Activated T-cell treated with anti-CD3 and anti-CD28 coated beads for 48 hours (primary cell): ENCODE measurements at places on chromosomes 4 and X.

GRCh38 chr4:184684491-184685189 is 35.1 kb downstream of the PRIMPOL start:
- DNase-seq: no peak

DNA sequence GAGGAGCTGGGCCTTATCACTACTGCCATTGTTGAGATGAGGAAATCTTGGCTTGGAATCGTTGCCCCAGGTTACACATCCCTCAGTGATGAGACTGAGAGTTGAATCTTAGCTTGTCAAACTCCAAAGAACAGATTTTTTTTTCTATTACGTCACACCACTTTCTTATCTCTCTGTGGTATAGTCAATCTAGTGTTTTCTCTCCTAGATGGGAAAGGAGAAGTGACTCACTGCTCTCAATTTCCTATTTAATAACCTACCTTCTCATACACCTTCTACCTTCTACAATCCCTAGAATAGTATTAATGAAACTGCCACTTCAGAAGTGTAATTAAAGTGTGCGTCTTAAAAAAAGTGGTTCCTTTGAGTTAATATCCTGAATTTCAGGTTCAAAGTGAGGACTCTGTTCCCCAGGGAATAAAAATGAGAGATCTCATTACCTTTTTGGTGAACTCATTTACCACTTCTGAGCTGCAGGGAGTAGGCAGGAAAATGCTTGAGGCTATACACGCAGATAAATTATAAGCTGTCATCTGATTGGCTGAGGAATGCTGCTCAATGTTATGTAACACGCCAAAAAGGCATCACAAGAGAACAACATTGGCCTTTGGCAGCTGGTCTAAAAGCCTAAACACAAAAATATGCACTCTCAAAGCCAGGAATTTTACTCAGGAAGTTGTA is 59.3 kb downstream of the MAD2L1 start:
- DNase-seq: no peak

- no peak for DNase-seq
Observed at GRCh38 chrX:124938715-124939114, 381.0 kb upstream of the TEX13C start.

- DNase-seq: no peak
Observed at GRCh38 chr4:107818301-107818910, 6.3 kb upstream of the SGMS2 start.

- DNase-seq: no peak
Observed at GRCh38 chr4:78951862-78952472, 12.7 kb upstream of the PAQR3 start.

GRCh38 chrX:150163956-150164726 is 199.0 kb upstream of the MAMLD1 start:
- no peak for DNase-seq

DNA sequence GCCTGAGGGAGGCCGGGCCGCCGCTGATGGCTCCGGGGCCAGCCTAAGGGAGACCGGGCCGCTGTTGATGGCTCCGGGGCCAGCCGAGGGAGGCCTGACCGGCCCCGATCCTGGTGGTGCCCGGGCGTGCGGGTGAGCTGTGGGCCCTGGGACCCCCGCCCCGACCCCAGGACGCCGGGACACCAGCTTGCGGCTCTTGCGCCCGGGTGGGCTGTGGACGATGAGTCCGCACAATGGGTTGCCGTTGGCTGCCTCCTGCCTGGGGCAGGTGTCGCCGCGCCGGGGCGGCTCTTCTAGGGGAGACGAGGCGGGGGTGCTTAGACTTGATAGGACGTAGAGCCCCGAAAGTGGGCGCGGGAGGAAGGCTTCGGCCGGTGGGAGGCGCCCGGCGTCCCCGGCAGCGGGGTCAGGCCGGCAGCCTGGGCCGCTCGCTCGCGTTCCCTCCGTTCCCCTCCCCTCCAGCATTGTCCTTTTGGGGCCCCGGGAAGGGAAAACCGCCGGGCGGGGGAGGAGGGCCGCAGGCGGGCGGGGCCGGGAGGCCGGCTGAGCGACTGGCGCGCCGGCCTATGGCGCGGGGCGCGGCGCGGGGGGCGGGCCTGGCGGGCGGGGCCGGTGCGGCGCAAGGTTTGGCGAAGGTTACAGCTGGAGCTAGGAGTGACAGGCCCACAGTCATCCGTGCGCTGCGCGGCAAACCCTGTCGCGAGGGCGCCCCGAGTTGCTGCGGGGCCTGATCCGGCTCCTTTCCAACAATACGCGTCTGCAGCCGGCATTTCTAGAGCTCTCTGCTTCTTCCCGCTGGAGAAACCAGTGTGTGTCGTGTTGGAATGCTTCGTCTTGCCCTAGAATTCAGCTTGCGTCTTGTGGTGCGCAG is 819 bp downstream of the KIAA0232 start:
- DNase-seq: peak; percentile 94

DNA sequence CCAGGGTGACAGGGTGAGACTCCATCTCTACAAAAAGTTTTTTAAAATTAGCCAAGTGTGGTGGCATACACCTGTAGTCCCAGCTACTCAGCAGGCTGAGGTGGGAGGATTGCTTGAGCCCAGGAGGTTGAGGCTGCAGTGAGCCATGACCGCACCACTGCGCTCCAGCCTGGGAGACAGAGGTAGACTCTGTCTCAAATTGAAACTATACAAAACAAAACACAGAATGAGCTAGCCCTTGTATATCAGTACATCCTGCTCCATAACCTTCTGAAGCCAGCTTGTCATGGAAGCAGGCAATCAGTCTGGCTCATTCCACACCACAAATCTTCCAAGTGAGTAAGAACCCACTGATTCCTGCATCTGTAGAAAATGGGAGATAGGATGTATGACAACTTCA is 49.0 kb downstream of the CD99L2 start:
- DNase-seq: no peak

DNA sequence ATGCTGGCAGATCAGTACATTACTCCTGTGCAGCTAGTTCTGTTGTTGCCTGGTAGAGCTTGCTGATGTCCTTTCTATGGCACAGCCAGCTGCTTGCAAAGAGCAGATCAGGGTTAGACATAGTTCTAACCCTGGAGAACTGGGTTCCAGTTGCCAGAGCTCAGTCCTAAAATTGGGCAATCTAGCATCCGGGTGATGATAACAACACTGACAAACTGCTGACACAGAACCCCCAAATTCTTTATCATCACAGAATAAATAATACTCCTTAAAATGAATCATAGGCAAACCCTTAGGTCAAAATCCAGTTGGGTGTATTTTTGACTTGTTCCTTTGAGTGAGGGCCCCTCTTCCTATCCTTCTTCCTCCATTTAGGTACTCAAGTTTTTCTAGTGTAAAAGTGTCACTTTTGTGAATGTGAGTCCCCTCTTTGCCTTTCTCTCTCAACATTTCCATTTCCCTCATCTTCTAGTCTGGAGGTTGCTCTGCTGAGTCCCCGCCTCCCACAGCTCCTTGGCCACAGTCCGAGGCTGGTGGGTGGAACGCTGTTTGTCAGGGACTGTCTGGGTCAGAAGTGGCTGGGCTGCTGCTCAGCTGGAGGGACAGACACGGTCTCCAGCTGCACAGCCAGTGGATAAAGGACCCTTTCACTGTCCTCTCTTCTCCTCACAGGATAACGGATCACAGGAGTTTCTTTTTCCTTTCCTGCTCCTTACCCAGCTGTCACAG is 93.6 kb upstream of the RASGEF1B start:
- no peak for DNase-seq

DNA sequence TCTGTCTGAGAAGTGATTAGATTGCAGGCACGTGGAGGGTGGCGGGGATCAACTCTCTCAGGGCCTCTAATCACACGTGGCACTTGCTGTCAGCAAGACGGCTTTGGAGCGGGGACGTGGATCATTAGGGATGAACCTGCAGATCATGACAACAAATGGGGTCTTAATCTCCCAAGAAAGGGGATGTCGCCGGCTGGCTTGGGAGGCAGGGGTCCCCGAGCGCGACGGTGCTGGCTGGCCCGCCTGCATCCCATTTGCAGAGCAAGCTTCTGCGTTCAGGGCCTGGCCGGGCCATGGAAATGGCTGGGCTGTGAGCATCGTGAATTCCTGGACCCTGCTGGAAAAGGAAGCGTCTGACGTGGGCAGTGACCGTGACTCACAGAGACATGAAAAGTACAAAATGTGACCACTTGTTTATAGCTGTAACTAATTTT is 85.1 kb upstream of the SHOX start:
- no peak for DNase-seq

DNA sequence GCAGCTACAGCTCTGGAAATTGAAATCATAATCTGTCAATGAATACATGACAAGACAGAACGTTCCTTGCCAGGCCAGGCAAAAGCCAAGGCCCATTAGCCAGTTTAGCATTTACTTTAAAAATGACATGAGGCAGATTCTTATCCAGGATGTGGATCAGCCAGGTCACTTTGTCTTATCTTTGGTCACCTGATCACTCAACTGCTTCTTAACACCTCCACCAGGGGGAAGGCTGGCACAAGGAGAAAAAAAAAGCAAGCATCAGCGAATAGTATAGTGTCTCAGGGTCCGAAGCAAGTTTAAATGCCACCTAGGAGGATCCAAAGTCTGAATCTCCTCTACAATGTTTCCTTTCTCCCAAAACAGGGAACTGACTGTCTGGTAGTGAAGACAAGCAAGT is 18.8 kb downstream of the ATP1B4 start:
- no peak for DNase-seq

DNA sequence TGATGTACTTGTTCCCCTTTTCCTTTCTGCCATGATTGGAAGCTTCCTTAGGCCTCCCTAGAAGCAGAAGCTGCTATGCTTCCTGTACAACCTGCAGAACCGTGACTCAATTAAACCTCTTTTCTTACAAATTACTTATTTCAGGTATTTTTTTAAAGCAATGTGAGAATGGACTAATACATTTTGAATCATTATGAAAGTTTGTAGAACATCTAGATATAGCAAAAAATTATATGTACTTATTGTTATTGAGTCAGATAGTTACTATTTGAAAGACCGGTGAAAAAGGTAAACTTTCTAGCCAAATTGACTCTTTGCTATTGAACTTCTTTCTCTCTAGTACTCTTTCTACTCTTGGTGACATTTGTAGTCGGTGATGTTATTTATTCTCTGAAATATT is 777.3 kb upstream of the GALNTL6 start:
- no peak for DNase-seq

- no peak for DNase-seq
Observed at GRCh38 chr4:137454767-137455166, 77.5 kb downstream of the PCDH18 start.

DNA sequence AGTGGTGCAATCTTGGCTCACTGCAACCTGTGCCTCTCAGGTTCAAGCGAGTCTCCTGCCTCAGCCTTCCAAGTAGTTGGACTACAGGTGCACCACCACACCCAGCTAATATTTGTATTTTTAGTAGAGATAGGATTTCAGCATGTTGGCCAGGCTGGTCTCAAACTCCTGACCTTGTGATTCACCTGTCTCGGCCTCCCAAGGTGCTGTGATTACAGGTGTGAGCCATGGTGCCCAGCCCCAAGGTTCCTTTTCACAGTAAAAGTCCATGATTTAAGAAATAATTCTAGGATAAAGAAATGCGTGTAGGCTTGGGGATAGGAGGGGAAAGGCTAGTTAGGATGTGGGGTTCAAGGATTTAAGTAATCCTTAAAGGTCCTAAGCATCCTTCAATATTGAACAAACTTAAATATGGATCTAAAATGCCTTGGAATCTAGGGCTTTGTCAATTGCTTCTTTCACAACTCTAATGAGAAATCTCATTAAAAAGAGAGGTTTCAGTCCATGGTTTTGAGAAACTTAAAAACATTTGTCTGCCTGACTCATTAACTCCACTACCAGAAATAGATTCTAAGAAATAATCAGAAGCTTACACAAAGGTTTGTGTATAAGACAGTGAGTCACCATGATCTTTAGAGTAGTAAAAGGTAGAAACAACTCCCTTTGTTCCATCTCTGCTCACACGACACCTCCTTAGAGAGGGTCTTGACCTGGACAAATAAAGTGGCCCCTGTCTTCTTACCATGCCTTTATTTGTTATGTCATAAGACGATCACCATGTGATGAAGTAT is 203.2 kb downstream of the PTTG2 start:
- DNase-seq: no peak

DNA sequence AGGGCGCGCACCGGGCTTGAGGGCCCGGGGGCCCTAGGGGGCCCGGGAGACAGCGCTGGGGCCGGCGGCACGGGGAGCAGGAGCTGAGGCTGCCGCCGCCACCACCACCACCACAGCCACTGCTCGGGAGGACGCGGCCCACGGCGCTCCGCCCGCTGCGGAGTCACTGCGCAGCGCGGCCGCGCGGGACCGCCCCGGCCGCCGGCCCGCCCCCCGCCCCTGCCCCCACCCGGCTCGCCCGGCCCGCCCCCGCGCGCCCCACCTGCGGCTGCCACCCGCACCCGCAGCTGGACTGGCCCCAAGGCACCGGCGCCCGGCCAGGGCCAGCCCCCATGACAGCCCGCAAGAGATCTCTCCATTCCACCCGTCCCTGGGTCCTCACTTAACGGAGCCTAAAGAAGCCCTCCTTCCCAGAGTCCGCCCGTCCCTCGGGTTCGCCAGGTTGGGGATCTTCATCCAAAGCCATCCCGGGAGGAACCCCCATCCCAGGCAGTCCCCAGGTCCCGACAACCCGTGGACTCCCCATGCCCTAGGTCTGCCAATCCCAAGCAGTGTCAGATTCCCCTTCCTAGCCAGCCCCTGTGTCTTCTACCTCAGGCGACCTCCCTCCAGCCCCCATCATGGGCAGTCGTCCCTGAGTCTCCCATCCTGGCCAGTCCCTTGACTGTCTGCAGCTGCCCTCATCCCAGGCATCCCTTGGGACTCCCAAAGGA is 40.0 kb upstream of the IQSEC2 start:
- no peak for DNase-seq

DNA sequence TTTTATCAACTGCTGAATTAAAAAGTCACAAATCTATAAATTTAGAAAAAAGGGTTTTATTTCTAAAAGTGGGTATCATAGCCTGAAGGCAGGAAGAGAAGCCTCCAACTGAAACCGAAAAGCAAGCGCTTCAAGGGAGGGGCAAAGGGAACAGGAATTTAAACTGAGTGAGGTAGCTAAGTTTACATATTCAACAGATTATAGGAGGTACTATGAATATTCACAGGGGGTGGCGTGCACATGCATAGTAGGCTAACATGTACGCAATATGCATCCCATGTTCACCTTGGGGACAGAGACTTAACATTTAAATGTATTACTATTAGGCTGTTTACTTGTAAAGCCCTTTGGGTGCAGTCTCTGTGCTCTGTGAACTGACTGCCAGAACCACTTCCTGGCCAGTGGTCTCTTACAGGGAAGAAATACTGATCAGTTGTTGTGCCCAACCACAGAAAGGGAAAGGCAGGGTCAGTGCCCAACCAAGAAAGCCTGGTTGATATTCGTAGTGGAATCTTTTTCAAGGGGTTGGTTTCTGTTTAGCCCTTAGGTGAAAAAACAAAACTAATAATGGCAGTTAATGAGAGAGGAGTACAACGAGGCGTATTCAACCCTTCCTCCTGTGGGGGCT is 168.7 kb upstream of the GALNTL6 start:
- no peak for DNase-seq

GRCh38 chr4:113978561-113979147 is 793 bp downstream of the ARSJ start:
- DNase-seq: no peak

- no peak for DNase-seq
Observed at GRCh38 chr4:31005037-31005436, 284.9 kb downstream of the PCDH7 start.

- DNase-seq: no peak
Observed at GRCh38 chrX:22652596-22652995, 347.2 kb upstream of the DDX53 start.

- DNase-seq: no peak
Observed at GRCh38 chr4:55386073-55386472, 9.7 kb upstream of the TMEM165 start.

GRCh38 chr4:17112292-17112659 is 213.8 kb upstream of the LDB2 start:
- no peak for DNase-seq

- no peak for DNase-seq
Observed at GRCh38 chrX:12966151-12966550, 8.8 kb upstream of the TMSB4X start.
